ENCODE measurements at places on chromosomes 3 and 15.

GRCh38 chr3:142987707-142988106 lies 13.7 kb upstream of the U2SURP start:
- DNase-seq = no peak

- DNase-seq = no peak
Measured at GRCh38 chr3:123067689-123068600, 1.1 kb downstream of the PDIA5 start.

DNA sequence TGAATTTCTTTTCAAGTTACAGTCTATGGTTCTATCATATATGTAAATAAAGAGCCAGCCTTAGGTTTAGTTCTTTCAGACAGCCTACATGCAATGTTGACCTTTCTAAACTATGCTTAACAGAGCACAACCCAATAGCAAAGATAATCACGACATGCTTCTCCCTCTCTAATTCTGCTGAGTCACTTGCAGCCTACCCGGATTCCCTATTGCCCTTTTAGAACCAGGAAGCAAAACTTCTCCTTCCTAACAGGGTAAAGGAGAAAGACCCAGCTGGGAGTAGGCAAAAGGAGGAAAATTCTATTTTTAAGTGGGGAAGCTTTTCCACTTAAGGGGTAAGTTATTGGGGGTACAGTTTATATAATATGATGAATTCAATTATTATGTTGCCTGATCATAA lies 79.3 kb downstream of the SLC7A14 start:
- DNase-seq = no peak

- DNase-seq = no peak
Measured at GRCh38 chr3:46049093-46049492, 21.8 kb upstream of the XCR1 start.

- DNase-seq = peak; percentile 44
Measured at GRCh38 chr3:150761831-150762661, 923 bp downstream of the SIAH2 start.
